ENCODE measurements at places on chromosomes 1 and 21.

GRCh38 chr1:240877605-240878004 lies 265.6 kb upstream of the GREM2 start:
- DNase-seq = no peak

- DNase-seq = no peak
These were observed 19.4 kb upstream of the CADM3 start for GRCh38 chr1:159152031-159152430.

DNA sequence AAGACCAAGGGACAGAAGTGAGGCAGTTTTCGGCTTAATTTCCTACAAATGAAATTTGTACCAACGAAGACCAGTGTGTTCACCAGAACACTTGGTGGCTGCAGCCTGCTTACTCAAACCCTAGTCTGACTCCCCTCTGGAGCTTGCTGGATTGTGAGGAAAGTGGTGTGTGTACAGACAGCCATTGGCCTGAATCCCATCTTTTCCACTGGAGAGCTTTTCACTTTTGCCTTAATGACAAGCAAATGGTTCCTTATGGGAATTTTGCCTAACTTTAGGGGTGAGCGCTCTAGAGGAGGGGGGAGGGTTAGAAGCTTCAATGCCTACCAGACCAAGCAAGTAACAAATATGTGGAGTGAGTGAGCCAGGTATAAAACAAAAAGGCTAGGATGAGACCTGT lies 17.3 kb downstream of the METTL13 start:
- no peak for DNase-seq

GRCh38 chr1:83318366-83318765 lies 680.6 kb downstream of the TTLL7 start:
- no peak for DNase-seq

GRCh38 chr21:45613396-45613795 lies 30.1 kb upstream of the PCBP3 start:
- DNase-seq = no peak

GRCh38 chr1:228172591-228173527 lies 7.3 kb downstream of the IBA57 start:
- no peak for DNase-seq

Measured in GM12864 (cell line).